ENCODE measurements at places on chromosomes 6 and 20.

GRCh38 chr6:41779336-41779735 is 364 bp downstream of the FRS3 start:
- DNase-seq = no peak

- DNase-seq = no peak
Measured at GRCh38 chr20:5551621-5552020, 198.6 kb upstream of the SHLD1 start.

GRCh38 chr6:54574671-54575070 is 266.4 kb downstream of the TINAG start:
- DNase-seq = no peak

DNA sequence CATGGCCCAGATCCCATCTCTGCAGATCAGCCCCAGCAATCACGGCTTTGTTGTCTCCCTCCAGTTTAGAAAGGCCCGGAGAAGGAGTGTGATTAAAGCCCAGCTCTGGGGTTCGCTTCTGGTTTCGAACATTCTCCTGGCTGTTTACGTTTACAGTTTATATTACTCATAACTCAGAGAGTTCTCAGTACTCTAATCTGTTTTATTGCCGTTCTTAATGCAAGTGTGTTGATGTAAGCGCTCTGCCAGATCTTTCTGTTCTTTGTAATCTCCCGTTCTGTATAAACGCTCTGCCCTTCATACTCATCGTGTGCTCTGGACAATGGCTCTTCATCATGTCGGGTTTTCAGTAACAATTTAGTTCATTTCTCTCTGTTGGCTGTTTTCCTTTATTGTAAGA is 118.0 kb upstream of the PRND start:
- DNase-seq = no peak

DNA sequence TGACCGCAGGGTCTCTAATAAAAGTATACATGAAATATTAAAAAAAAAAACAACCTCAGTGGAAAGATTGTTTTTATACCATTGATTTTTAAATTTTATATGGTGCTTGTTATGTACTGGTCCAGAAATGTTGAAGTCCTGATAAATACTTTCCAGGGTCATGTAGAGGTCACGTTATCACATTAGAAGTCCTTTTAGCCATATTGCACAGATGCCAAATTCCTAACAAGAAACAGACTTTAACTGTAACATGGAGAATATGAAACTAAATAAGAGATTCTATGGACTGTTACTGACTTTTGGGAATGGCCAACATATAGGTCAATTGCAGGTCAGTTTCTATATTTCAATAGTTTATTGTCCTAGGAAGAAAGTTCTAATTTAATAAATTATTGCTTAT is 89.0 kb downstream of the ADGRB3 start:
- no peak for DNase-seq
